Chondrocyte (in vitro differentiated cells): ENCODE measurements at places on chromosomes 7 and 10. TPM values are rescaled to one million over a fixed set of nuclear protein-coding genes. Genes with fewer than 3 reads are reported as not detected.

DNA sequence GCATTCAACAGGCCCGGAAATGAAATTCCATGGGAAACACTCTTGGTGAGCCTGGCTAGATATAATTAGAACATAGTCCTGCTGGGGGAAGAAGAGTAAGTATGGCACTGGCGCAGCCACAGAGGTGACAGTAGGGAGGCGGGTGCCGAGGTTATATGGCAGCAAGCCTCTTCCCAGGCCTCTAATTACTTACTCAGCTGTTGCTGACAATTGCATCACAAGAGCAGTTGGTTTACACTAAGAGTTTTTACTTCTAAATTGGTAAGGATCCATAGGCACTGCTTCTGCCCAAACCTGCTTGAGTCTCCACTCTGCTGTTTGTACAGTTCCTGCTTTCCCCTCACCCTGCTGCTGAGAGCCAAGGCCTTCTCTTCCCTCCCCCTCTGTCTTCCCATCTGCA is 93.3 kb upstream of the DUSP5 start:
- DNase-seq: no peak
- peaks cover 34% of the 10 kb centered on the region for H3K4me1 ChIP-seq
- H3K27me3 ChIP-seq: peaks cover 2% of the 10 kb centered on the region
- H3K36me3 ChIP-seq: no peaks in the 10 kb centered on the region
- H3K27ac ChIP-seq: no peak overlapping the region

DNA sequence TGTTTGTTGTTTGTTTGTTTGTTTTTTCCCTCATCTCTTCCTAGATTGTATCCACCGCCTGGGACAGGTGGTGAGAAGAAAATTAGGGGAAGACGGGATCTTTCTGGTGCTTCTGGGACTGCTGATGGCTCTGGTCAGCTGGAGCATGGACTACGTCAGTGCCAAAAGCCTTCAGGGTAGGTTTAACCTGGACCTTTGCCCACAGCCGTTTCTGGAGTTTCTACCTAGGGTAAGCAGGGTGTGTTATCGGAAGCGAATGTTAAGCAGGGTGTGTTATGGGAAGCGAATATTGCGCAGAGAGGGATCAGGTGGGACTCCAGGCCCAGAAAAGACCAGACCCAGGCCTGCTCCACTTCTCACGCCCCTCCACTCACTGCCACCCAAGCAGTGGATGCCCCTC is 4.7 kb downstream of the CLCN1 start:
- H3K36me3 ChIP-seq: no peaks in the 10 kb centered on the region
- H3K27ac ChIP-seq: no peak overlapping the region
- H3K4me3 ChIP-seq: no peak overlapping the region
- DNase-seq: no peak
- no peaks in the 10 kb centered on the region for H3K27me3 ChIP-seq
- peaks cover 27% of the 10 kb centered on the region for H3K4me1 ChIP-seq

- no peak for DNase-seq
- peak overlapping the region; percentile 84 for H3K27ac ChIP-seq
- H3K4me1 ChIP-seq: peaks cover 79% of the 10 kb centered on the region
- H3K27me3 ChIP-seq: no peaks in the 10 kb centered on the region
Measured at GRCh38 chr7:44881066-44881600, 4.2 kb downstream of the PURB start.

Gene TRPV5
- not detected in 3 replicates for total RNA-seq

Gene CALML3
- not detected in 3 replicates for total RNA-seq
